ENCODE measurements at places on chromosomes 2 and 18.

GRCh38 chr2:113851640-113852039 is 38.2 kb upstream of the ACTR3 start:
- DNase-seq, result no peak
- no peaks in the 10 kb centered on the region for H3K4me1 ChIP-seq
- H3K27ac ChIP-seq, result no peak overlapping the region
- no peaks in the 10 kb centered on the region for H3K27me3 ChIP-seq
- no peak overlapping the region for H3K4me3 ChIP-seq

GRCh38 chr2:156563994-156564753 is 128.0 kb downstream of the GPD2 start:
- no peaks in the 10 kb centered on the region for H3K27me3 ChIP-seq
- H3K36me3 ChIP-seq, result no peaks in the 10 kb centered on the region
- no peaks in the 10 kb centered on the region for H3K4me1 ChIP-seq

- DNase-seq, result no peak
- no peaks in the 10 kb centered on the region for H3K27me3 ChIP-seq
- H3K27ac ChIP-seq, result no peak overlapping the region
- no peak overlapping the region for H3K4me3 ChIP-seq
- H3K4me1 ChIP-seq, result peaks cover 9% of the 10 kb centered on the region
Measured at GRCh38 chr2:106274668-106275067, 80.6 kb upstream of the UXS1 start.

GRCh38 chr18:69208545-69208944 is 192.1 kb upstream of the DOK6 start:
- H3K27me3 ChIP-seq, result no peaks in the 10 kb centered on the region
- no peak overlapping the region for H3K27ac ChIP-seq
- H3K4me1 ChIP-seq, result no peaks in the 10 kb centered on the region
- no peak overlapping the region for H3K4me3 ChIP-seq
- H3K36me3 ChIP-seq, result no peaks in the 10 kb centered on the region
- DNase-seq, result no peak

- H3K4me1 ChIP-seq, result no peaks in the 10 kb centered on the region
- no peak overlapping the region for H3K4me3 ChIP-seq
- H3K27ac ChIP-seq, result no peak overlapping the region
Measured at GRCh38 chr18:62690236-62690815, 25.0 kb upstream of the PHLPP1 start.
